Stimulated activated CD4-positive, alpha-beta T cell treated with anti-CD3 and anti-CD28 coated beads, TNF-alpha, amount 100 ng/mL, for 4 hours (primary cell): ENCODE measurements at places on chromosomes 6 and 20.

DNA sequence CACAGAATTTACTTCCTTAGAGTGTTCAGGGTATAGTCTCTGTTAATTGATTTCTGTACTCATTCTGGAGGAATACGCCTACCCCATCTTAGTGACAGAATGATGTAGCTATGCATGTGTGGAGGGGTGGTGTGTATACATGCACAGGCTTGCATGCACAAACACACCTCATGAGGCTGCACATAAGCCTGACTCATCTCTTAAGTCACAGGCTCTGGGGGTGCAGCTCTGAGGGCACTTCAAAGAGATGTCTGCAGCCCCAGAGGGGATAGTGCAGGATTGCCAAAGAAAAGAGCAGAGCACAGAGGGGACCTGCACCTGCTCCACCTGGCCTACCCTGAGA is 24.6 kb downstream of the TBX18 start:
- no peak for DNase-seq

DNA sequence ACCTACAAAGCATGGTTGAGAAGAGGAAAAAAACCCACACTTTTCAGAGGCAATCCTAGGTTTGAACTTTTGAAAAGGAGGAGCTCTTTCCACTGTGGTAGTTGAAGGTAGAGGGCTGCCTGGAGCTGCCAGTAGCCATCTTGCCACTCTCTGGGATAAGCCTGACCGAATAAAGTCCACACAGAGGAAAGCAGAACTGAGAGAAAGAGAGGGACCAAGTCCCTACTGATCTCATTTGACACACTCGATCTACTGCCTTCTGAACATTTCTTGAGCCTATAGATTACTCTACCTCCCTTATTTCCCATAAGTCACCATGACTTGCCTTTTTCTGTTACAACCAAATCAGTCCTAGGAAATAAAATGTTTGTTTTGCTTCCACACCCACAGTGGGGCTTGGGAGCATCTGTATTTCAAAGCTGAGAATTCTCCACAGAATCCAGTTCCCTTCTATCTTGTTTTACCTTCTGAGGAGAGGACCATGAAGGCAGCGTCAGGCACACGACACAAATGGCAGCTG is 147.0 kb upstream of the PTPRK start:
- DNase-seq = no peak

DNA sequence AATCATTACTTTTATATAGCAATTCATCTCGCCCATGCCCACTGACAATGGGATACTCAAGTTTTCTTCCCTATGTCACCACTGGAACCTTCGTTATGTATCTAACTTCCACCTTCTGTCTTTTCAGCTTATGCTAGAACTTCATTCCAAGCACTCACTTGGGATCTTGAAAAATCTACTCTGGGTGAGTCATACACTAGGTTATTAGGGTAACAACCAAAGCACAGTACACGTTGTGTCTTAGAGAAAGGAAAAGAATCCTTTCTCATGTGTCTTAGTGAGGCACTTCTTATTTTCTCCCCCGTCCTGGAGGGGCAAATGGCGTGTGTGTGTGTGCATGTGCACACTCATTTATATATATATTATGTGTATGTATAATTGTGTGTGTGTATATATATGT is 18.3 kb upstream of the FAM162B start:
- DNase-seq = no peak

- no peak for DNase-seq
Observed at GRCh38 chr6:97141756-97142155, 141.3 kb downstream of the MMS22L start.

- no peak for DNase-seq
Observed at GRCh38 chr20:325889-326644, 715 bp downstream of the SOX12 start.

- DNase-seq = no peak
Observed at GRCh38 chr20:4546342-4546741, 175.4 kb upstream of the PRND start.

GRCh38 chr6:30712441-30712945 is 4.6 kb downstream of the MDC1 start:
- DNase-seq = no peak

DNA sequence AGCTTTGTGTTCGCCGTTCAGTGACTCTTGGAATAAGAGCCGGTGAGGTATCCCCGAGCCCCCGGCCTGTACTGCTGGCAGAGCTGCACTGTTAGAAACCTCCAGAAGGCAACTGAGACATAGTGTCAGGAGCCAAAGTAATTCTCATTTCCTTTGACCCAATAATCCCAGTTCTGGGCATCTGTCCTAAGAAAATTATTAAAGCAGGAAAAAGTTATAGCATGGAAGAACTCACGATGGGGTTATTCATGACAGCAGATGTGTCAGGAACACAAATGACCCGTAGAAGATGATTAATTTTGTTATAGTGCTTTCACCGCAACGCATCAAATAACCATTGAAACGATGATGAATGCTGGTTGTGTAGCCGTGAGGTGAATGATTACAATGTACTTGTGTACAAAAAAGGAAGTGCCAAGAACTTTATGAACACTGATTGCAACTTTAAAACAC is 20.3 kb downstream of the CYP21A2 start:
- DNase-seq = no peak

DNA sequence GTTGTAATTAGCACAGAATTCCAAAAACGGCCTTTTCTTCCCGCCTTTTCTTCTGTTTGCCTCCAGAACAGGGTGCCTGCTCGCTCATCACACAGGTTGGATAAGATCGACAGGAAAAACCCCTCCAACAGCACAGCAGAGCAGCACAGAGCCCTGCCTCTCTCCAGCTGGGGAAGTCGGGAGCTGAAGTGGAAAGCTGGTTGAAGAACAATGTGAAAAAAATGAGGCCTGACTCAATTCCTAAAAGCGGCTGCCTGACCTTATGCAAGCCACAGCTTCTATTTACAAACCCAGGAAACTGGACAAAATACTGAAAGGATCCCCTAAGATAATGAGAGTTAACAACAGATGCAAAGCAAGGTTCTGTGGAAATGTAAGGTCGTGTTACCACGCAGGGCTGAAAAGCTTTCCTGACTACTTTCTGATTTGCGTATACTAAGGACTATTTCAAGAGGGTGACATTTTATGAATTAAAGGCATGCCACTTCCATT is 116.9 kb downstream of the TTLL2 start:
- no peak for DNase-seq

DNA sequence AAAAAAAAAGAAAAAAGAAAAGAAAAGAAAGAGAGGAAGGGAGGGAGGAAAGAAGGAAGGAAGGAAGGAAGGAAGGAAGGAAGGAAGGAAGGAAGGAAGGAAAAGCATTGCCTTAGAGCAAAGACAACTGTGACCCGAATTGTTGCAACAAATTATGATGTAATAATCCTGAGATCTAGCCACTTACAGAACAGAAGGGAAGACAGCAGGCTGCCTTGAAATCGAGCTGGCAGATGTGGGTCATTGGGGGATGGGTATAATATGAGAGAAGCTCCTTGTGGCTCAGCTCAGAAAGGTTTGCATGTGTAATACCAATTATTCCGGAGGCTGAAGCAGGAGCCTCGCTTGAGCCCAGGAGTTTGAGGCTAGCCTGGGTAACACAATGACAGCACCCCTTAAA is 208.1 kb upstream of the PROKR2 start:
- no peak for DNase-seq

DNA sequence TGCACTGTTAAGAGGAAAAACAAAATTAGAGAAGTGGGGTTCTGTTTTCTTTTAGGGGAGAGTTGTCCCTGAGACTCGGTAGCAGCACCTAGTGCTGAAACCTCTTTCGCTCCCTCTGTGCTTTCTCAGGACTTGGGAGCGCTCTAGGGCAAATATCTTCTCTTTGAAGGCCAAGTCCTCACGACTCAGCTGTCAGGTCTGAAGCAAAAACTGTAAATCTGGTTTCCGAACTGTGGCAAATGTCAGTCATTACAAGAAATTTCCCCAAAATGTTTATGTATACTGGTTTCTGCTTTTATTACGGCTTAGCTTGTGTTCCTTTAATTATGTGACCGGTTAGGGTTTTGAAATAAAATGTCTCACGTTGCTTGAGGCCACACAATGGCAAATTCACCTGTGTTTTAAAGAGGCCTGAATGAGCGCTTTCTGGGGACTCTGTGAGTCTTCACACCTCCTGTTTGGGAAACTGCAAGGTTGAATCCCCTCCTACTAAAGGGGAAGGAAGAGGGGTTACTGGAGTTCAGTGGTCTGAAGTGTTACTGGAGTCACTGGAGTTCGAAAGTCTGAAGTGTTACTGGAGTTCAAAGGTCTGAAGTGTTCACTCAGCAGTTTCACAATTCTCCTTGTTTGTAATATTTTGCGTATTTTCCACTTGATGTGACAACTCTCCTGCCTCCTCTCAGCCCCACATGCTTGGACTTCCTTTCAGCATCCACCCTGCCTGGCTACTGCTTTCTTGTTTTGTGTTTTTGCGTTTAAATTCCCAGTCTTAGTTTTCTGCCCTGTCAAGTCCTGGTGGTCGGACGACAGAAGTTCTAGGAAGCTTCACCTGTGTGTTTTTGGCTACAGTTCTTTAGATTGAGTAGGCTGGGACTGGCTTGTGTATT is 1.6 kb downstream of the SMPDL3A start:
- DNase-seq = no peak

GRCh38 chr20:4100679-4101078 is 85.3 kb upstream of the RNF24 start:
- no peak for DNase-seq

DNA sequence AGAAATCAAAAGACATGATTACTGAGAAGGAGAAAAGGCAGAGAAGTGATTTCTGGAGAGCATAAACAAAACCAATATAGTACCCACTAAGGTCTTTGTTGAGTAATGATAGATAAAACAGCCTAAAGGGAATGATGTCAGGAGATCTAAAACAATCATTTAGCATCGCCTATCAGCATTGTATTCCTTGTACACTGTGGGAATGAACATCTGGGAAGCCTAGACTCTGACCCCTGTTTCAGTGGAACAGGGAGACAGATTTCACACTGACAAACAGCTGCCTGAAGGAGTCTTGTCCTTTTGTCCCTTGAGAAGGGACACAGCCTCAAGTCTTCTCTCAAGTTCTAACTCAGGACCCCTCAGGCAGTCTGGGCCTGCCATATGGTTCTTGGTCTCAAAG is 1.7 kb downstream of the ASIP start:
- no peak for DNase-seq

GRCh38 chr6:21769968-21770367 is 176.4 kb downstream of the SOX4 start:
- DNase-seq = no peak

DNA sequence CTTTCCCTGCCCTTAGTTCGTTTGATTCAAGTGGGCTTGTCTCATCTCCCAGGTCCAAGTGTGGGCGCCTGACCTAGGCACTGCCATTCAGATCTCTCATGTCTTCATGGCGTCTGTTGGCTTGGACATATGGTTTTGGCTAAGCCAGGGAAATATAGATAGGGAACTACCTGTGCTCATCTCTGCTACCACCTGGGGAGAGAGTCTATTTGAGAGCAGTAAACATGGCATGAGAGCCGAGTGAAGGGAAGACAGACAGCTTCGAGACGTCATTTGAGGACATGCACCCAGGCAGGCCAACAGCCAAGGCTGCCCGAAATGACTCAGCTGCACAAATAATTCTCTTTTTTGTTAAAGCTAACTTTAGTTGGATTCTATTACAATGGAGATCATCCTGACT is 370.7 kb upstream of the AGPAT4 start:
- DNase-seq = no peak

- DNase-seq = no peak
Observed at GRCh38 chr20:17953935-17954334, 14.7 kb downstream of the SNX5 start.

- DNase-seq = no peak
Observed at GRCh38 chr20:53647286-53647821, 53.7 kb upstream of the ZNF217 start.

- no peak for DNase-seq
Observed at GRCh38 chr6:138857775-138858174, 61.9 kb downstream of the ECT2L start.

DNA sequence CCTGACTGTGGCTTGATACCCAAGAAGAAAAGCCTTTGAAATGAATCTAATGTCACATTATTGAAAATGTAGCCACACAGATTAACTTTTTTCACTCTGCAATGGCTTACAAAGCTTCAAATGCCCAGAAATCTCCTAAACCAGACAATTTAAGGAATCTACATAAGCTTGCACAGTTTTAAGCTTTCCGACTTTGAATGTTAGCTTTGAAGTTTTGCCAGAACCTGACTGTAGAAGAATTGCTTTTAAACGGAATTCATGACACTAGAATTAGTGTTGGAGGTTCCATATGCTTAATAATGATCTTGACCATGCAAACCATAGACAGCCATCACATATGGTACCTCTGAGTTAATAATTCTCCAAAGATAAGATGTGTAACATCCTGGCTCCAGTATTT is 798.5 kb upstream of the EPHA7 start:
- DNase-seq = no peak

- no peak for DNase-seq
Observed at GRCh38 chr20:34703424-34704176, 544 bp upstream of the TP53INP2 start.
